ENCODE measurements at places on chromosomes 13 and 19.

GRCh38 chr13:37889102-37889501 lies 19.5 kb upstream of the TRPC4 start:
- no peak for DNase-seq

- DNase-seq = no peak
These were observed 1887.4 kb downstream of the PCDH9 start for GRCh38 chr13:65342541-65343337.

GRCh38 chr19:56712611-56713276 lies 41.2 kb upstream of the ZNF835 start:
- no peak for DNase-seq

- DNase-seq = peak; percentile 45
These were observed 2.2 kb downstream of the ARHGEF7 start for GRCh38 chr13:111117289-111117688.

- peak; percentile 47 for DNase-seq
These were observed 198.2 kb downstream of the KLF12 start for GRCh38 chr13:73935991-73936390.

DNA sequence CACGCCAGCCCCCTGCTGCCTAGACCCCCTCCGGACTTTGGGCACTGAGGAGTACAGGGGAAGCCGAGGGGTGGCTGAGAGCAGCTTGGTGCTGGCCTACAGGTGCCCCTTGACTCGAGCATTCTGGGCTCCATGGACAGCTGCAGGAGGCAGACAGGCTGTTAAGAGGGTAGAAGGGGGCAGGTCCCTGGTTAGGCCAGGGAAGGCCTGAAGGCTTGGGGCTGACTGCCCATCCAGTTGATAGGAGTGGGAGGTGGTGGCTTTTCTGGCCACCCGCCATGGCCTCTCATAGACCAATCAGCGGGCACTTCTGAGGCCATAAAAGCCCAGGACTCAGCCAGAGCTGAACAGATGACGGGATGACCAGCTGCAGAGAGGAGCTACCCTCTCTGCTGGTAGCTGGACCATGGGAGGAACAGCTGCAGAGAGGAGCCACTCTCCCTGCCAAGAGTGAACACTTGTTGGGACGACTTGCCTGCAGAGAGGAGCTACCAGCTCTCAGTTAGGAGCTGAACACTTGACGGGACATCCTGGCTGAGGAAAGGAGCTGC lies 10.7 kb upstream of the SUPT20H start:
- DNase-seq = no peak

GRCh38 chr19:16319481-16319880 lies 5.1 kb upstream of the KLF2 start:
- peak; percentile 23 for DNase-seq

GRCh38 chr13:84574851-84575250 lies 692.6 kb upstream of the SLITRK1 start:
- peak; percentile 21 for DNase-seq

GRCh38 chr19:16654140-16654539 lies 5.8 kb downstream of the SMIM7 start:
- DNase-seq = no peak

GRCh38 chr13:29713839-29714238 lies 118.4 kb upstream of the SLC7A1 start:
- no peak for DNase-seq

- DNase-seq = no peak
These were observed 279.9 kb downstream of the SLITRK6 start for GRCh38 chr13:85519363-85519762.

DNA sequence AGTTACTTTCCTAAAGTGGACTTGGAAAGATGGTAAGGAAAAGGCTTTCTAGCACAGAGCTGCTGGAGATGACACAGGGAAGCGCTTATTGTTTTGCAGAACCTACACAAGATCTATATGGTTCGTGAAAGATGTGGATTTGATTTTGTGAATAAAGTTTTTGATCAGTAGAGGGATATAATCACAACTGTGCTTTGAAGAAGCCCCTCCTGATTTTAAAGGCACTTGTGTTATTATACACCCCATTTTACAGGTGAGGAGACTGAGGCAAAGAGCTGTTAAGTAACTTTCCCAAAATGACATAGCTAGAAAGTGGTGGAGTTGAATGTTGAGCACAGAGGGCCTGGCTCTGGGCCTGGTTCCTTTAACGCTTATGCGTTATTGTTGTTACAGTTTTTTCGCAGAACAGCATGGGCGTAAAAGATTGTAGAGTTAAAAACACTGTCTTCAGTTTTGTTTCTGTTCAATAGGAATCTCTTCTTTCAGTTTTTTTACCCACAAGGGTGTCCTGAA lies 1.4 kb downstream of the TDRD3 start:
- DNase-seq = no peak

- DNase-seq = no peak
These were observed 104.6 kb downstream of the COL4A2 start for GRCh38 chr13:110411688-110412059.

DNA sequence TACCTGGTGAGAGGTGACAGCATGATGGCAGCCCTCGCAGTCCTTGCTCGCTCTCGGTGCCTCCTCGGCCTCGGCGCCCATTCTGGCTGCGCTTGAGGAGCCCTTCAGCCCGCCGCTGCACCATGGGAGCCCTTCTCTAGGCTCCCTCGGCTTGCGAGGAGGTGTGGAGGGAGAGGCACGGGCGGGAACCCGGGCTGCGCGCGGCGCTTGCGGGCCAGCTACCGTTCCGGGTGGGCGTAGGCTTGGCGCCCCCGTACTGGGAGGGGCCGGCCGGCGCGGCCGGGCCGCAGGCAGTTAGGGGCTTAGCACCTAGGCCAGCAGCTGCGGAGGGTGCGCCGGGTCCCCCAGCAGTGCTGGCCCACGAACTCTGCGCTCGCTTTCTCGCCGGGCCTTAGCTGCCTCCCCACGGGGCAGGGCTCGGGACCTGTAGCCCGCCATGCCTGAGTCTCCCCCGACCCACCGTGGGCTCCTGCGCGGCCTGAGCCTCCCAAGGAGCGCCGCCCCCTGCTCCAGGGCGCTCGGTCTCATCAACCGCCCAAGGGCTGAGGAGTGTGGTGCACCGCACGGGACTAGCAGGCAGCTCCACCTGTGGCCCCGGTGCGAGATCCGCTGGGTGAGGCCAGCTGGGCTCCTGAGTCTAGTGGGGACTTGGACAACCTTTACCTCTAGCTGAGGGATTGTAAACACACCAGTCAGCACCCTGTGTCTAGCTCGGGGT lies 1624.3 kb downstream of the SLITRK1 start:
- no peak for DNase-seq

DNA sequence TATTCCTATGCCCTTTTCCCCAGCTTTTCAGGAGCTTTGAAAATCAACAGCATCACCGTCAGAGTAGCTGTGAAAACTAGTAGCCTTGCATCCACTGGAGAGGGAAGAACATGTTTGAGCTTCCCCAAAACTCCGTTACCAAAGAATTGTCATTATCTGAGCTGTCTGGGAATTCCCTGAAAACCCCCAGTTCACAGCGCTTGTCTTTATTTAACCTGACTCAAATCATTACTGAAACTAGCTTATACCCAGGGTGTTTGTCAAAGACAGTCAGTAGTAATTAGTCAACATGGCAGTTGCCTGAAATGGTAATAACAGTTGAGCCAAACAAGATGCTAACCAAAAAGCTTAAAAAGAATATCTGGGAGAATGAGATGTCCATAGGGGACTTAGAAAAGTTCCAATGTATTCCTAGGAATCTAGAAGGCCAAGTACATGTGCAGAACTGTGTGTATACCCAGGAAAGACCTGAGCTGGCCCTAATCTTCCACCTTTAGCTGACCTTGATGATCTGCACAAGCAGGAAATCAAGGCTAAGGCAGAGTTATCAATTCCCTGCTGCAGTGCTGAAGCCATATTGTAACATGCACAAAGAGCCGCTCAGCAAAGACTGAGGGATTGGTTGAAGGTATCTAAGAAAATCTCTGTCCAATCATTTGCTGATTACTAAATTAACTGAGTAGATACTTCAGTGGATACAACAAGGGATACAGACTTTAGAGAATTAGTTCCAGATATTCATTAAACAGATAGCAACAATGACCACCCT lies 130.8 kb downstream of the KL start:
- DNase-seq = no peak

- DNase-seq = no peak
These were observed 77.4 kb downstream of the SLC15A1 start for GRCh38 chr13:98675066-98675465.

DNA sequence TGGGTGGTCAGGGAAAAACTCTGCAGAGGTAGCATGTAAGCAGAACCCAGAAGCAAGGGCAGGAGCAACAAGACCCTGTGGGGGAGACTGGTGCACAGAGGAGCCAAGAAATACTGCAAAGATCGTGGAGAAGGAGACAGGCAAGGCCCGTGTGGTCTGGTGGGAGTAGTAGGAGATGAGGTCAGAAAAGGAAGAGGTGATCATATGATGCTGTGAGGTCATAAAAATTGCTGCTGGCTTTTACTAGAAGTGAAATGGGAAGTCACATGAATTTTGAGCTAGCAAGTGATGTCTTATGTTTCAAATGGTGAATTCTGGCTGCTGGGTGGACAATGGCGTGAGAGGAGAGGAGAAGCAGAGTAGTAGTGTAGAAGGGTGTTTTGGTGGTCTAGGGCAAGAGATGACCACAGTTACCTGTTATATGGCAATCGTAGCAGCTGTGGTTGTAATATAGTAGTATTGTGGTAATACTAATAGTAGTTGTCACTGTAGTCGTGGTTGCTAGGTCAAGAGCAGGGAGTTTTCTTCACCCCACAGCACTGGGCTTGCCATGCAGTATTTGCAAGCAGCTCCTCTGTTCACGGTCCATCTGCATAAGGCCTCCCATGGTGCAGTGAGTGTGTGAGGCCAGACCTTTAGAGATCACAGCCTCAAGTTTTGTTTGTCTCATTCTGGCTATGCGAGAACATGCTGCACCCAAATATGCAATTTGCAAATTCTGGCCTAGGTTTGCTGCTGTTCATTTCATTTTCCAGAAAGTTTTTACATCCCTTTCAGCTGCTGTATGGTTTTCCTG lies 205.0 kb downstream of the TSHZ3 start:
- no peak for DNase-seq

DNA sequence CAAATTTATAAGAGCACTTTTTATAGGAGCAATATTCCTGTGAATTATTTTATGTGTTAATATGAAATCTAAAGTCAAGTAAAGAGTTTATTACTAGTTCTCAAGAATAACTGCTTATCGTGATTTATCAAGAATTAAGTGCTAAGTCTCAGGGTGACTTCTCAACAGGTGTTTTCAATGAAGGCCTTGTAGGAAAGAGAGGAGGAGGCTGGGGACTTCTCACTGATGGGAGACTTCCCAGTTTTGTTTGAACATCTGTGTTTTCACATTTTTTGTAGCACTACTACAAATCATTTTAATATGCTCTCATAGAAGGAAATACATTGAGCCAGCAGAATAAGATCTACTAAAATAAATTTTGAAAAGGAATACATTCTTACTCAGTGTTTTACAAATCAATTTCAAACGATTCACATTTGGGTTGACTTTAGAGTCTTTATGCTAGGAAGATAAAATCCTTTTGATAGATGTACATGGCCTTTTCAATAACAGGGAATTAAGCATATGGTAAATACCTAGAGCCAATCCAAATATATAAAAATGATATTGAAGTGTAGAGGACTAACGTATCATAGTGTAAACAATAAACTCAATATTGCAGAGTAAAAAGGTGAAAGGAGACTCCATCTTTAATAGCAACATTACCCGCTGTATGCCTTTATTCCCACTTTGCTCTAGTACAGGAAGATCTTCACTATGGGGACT lies 6.8 kb downstream of the PCDH17 start:
- DNase-seq = no peak

DNA sequence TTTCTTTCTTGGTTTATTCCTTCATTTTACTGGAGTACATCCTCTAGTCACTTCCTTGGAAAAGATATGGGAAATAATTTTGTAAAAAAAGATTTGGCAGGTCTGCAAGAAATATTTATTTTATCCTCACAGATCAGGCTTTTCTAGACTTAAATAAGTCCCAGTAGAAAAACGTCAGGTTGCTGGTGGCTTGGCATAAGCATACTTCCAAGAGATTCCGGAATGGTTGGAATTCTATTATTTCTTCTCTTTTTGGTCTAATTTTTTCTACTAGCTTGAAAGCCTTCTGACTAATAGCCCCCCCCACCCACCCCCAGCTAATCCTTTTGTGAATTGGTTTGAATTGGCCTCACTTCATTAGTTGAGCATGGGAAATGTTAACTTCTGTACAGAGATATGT lies 147.6 kb downstream of the ZIC5 start:
- DNase-seq = no peak

- DNase-seq = no peak
These were observed 124.5 kb downstream of the FLT1 start for GRCh38 chr13:28370448-28370847.

GRCh38 chr19:2490659-2491058 lies 14.7 kb downstream of the GADD45B start:
- no peak for DNase-seq

- no peak for DNase-seq
These were observed 13.1 kb upstream of the COMP start for GRCh38 chr19:18804139-18804601.

- DNase-seq = no peak
These were observed 1.6 kb downstream of the KRTDAP start for GRCh38 chr19:35488677-35489076.

GRCh38 chr13:26494571-26495195 lies 62.8 kb upstream of the WASF3 start:
- peak; percentile 57 for DNase-seq

- DNase-seq = peak; percentile 61
These were observed 36.4 kb upstream of the NANOS3 start for GRCh38 chr19:13840305-13841085.

GRCh38 chr19:8143041-8143440 lies 6.4 kb downstream of the FBN3 start:
- no peak for DNase-seq

- no peak for DNase-seq
These were observed 15.8 kb upstream of the TUBGCP3 start for GRCh38 chr13:112603641-112604225.

GRCh38 chr13:112702986-112703379 lies 13.1 kb downstream of the ATP11A start:
- DNase-seq = no peak

DNA sequence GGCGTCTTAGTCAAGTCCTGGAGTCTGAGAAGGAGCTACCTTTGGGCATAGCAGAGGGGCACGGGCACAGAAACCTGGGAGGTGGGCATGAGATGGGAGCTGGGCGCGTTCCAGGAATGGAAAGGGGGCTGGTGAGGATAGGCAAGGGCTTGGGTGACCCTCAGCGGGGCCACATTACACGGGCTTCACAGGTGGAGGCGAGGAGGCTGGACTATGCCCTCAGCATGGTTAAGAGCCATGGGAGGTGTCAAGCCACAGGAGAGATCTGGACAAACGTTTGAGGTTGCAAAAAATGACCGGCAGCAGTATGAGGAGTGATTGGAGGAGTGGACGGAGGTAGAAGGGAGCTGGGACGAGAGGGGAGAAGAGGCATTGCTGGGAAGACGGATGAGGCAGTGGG lies 21.5 kb downstream of the NECTIN2 start:
- no peak for DNase-seq

DNA sequence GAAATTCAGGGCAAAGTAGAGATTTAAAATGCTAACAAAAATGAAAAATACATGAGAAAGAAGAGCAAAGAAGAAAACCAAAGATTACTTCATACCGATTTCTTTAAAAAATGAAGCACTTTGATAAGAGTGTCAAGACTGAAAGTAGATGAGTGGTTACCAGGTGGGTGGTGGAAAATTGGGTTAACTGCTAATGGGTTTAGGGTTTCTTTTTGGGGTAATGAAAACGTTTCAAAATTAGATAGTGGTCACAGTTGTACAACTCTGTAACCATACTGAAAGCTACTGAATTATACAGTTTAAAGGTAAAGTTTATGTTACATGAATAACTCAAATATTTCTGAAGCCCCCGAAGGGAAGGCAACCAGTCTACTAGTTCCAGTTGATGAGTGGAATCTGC lies 179.4 kb downstream of the NDFIP2 start:
- DNase-seq = no peak

GRCh38 chr19:21463449-21464105 lies 41.8 kb upstream of the ZNF429 start:
- no peak for DNase-seq

- DNase-seq = peak; percentile 95
These were observed 989 bp upstream of the SSC5D start for GRCh38 chr19:55486971-55487923.

All from AG10803 (cell line).